ENCODE measurements at places on chromosomes 3 and 15.

- no peaks in the 10 kb centered on the region for H3K36me3 ChIP-seq
- no peak overlapping the region for H3K4me3 ChIP-seq
- no peak for ATAC-seq
- H3K27me3 ChIP-seq = peaks cover 13% of the 10 kb centered on the region
These were observed 28.0 kb upstream of the SLCO2A1 start for GRCh38 chr3:134057654-134058110.

DNA sequence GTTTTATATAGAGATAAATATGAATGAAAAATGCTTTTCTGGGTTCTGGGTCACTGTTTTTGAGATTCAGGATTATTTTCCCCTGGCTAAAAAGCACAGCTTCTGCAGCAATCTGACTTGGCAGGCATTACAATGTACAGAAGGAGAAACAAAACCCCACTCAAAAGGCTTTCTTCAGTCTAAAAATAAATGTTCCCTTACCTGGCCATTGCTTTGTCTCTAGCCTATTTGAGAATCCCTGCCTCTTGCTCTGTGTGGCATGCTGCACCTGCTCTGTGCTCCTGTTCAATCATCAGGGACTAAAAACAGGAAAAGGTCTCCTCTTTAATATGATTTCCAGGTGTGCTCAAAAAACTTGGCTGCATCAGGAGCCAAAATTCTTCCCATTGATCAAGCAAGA lies 187.4 kb upstream of the STAC start:
- ATAC-seq = no peak
- H3K27ac ChIP-seq = no peak overlapping the region
- H3K36me3 ChIP-seq = no peaks in the 10 kb centered on the region
- no peaks in the 10 kb centered on the region for H3K27me3 ChIP-seq
- no peak overlapping the region for H3K4me3 ChIP-seq

DNA sequence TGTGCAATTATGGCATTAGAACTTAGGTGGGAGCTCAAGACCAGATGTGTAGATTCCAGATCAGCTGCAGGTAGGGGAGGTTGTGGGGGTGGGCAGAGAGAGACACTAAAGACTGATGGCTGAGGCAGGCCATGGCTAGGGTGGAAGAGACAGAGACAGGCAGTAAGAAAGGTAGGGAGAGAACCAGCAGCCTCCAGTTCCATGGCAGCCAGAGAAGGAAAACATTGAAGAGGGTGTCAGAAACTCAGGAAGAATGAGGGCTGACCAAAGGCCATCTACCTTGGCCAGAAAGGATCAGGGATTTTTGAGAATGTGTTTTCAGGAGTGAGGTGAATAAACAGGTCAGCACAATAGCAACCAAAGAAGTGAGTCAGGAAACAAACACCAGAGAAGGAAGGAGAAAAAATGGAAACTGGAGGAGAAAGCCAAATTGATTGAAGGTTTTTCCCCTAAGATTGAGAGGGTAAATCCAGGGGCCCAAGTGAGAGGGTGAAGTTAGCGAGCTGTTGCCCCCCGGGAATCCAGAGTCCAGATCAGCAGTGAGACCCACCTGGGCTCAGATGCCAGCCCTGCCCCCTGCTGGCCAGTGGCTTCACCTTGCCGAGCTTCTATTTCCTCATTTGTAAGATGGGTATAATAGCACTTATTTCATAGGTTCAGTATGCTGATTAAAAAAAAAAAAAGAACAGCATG lies 41.0 kb downstream of the ABHD2 start:
- peaks cover 47% of the 10 kb centered on the region for H3K36me3 ChIP-seq
- no peaks in the 10 kb centered on the region for H3K27me3 ChIP-seq
- no peak overlapping the region for H3K4me3 ChIP-seq

DNA sequence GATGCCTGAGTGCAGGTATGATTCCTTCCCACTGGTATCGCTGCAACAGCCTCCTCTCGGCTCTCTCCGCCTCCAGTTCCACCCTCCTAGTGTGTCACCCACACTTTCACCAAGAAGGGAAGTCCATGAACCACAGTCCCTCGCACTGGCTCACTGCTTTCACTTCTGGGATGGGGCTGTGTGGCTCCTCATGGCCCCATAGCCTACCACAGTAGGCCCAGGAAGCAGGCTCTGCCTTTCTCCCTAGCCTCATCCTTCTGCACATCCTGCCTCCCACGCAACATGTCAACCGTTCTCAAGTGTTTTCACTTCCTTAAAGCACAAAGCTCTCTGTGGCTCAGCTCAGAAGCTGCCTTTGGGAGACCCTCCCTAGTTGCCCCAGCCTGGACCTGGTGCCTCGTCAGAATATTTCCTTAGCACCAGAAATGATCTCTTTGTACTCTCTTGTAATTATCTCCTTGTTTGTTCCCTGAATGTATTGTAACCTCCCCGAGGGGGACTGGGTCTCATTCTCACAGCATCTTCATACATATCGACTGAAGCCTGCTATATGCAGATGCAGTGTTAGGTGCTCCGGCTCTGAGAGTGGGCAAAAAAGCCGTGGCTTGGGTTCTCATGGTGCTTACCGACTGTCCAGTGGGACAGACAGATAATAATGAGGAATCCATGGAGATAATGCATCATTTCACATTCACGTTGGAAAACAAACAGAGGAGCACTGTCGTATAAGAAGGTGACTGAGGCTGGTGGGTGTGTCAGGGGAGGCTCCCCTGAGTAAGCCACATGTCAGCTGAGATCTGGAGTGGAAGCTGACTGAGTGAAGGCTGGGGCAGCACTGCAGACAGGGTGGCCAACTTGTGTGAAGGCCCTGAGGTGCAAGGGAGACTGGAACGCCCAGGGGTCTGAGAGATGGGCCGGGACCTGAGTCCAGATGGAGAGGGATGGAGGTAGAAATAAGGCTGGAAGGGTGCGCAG lies 107.1 kb downstream of the DGKG start:
- peaks cover 22% of the 10 kb centered on the region for H3K4me1 ChIP-seq
- peak overlapping the region; percentile 43 for H3K4me3 ChIP-seq
- peak; percentile 75 for ATAC-seq
- no peaks in the 10 kb centered on the region for H3K36me3 ChIP-seq
- peaks cover 6% of the 10 kb centered on the region for H3K27me3 ChIP-seq

DNA sequence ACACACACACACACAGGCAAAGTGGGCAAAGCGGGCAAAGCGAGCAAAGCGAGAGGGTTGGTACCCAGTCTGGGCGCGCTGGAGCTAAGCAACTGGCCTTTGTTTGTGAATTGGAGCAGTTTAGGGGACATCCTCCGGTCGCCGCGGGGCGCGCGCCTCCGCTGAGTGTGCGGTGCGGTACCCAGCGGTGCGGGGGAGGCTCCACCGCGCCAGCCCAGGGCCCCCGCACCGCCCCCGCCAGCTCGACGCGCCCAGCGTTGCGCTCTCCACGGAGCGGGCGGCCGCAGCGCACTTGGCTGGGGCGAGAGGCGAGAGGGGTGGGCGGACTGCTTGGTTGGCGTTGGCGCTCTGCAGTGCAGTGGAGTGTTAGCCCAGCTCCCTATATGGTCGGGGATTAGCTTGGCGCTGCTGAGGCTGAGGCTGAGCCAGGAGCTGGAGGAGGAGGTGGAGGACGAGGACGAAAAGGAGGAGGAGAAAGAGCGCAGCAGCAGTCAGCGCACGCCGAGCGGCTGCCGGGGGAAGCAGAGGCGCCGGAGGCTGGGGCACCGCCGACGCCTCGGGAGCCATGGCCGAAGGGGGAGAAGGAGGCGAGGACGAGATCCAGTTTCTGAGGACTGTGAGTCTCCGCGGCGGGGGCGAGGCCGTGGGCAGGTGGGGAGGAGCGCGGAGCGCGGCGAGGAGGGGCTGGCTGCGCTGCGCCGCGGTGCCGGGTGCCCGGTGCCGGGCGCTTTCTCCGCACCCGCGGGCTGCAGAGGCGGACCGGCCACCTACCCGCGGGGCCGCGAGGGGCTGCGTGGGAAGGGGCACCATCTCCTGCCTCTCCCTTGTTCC lies at the start of gene RYR3:
Gene RYR3, plus strand, starts transcription at position 487 of the 831 bp plus-strand sequence. Its CDS starts 79 bp downstream, at position 566.
- no peak within 1 kb of the TSS for H3K4me3 ChIP-seq
- no peak within 1 kb of the TSS for H3K27ac ChIP-seq
- ATAC-seq = no peak
- H3K27me3 ChIP-seq = peaks cover 44% of the 10 kb centered on the region

DNA sequence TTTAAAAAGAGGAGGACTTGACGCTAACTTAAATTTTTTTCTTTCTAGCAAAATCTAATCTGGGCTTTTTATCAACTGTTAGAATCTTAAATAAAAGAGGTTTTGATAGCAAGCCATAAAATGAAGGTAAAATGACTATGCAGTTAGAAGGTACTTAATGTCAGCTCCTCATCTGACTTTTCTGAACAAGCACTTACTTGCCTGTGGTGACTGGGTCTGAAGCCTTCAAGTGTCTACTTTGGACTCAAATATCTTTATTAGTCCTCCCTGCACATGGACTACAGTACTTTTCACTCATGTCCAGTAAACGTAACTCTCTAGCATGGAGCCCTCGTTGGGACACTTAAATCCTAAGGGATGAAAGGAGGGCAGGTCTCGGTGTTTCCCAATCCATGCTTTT lies 135.9 kb downstream of the P2RY1 start:
- no peaks in the 10 kb centered on the region for H3K4me1 ChIP-seq
- no peak for ATAC-seq
- H3K4me3 ChIP-seq = no peak overlapping the region

GRCh38 chr3:112633757-112634156 lies 7.2 kb downstream of the CCDC80 start:
- H3K27me3 ChIP-seq = no peaks in the 10 kb centered on the region
- H3K36me3 ChIP-seq = no peaks in the 10 kb centered on the region
- H3K27ac ChIP-seq = no peak overlapping the region
- ATAC-seq = no peak
- H3K4me1 ChIP-seq = peaks cover 5% of the 10 kb centered on the region

DNA sequence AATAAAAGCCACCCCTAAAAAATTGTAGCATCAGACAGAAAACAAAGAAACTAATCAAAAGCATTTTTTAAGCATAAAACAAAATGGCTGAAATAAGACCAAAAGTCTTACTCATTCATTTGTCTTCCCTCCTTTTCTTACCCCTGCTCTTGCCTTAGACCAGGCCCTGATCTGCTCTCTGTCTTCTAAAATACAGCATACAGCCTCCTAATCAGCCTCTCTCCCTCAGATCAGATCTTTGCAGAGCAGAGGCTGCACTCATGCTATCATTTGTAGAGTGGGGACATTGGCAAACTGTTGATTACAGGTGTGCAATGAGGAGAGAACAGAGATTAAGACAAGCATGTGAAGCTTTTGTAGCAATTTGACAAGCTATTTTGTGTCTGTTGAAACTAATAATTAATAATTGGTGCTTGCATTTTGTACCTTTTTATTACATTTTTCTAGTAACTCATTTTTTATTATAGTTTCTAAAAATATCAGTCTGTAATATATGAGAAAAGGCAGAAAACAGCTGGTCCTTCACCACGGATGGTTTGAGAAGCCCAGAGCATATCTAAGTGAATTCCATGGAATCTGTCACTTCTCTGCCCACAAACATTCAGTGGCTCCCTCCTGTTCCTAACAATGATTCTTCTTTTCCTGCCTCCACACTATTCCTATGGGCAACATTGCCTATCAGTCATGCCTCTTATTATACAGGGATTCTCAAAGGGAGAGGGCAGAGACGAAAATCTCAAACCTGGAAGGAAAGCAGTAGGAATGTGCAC lies 286.2 kb upstream of the STT3B start:
- no peak overlapping the region for H3K27ac ChIP-seq
- peaks cover 38% of the 10 kb centered on the region for H3K4me1 ChIP-seq
- no peaks in the 10 kb centered on the region for H3K36me3 ChIP-seq
- no peak for ATAC-seq
- H3K4me3 ChIP-seq = no peak overlapping the region

DNA sequence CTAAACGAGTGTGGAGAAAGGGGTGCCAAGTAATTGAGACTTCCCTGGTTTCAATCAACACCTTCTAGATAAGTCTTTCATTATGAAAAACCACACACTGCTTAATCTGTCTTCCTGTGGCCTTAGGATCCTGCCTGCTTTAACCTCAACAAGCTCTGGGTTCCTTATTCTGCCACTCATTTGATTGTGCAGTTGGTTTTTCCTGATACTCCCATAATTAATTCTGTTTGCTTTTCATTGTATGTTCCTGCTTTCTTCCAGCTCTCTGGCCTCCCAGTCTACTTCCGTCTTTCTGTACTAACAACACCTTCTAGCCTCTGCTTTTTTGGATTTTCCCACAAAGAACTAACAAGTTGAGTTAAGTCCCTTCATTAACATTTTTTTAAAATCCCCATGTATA lies 20.2 kb upstream of the GCNT3 start:
- H3K4me3 ChIP-seq = peak overlapping the region; percentile 28
- H3K4me1 ChIP-seq = peaks cover 15% of the 10 kb centered on the region
- ATAC-seq = peak; percentile 15
- H3K27me3 ChIP-seq = no peaks in the 10 kb centered on the region
- H3K27ac ChIP-seq = no peak overlapping the region
